ENCODE measurements at places on chromosomes 13 and 19.
A peak's percentile ranks its signal among the peaks of the same experiment; 100 is the strongest.

GRCh38 chr13:40137400-40137799 lies 481.9 kb downstream of the COG6 start:
- DNase-seq: peak; percentile 53

DNA sequence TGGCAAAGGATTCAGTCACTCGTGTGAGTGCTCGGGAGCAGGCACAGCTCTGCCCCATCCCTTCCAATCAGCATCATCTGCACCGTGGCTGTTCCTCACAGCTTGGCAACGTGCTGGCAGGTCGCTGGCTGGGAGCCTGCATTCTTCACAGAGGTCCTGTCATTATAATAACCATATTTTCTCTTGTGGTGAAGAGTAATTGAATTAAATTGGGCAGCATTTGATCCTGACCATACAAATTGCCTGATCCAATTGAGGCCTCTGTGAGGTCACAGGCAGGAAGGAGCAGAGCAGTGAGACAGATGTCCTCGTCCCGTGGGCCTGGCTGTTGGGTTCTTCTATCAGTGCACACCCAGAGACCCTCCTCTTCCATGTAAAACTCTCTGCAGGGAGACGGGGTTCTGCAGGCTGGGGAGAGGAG lies 407.8 kb downstream of the COG6 start:
- DNase-seq: no peak

DNA sequence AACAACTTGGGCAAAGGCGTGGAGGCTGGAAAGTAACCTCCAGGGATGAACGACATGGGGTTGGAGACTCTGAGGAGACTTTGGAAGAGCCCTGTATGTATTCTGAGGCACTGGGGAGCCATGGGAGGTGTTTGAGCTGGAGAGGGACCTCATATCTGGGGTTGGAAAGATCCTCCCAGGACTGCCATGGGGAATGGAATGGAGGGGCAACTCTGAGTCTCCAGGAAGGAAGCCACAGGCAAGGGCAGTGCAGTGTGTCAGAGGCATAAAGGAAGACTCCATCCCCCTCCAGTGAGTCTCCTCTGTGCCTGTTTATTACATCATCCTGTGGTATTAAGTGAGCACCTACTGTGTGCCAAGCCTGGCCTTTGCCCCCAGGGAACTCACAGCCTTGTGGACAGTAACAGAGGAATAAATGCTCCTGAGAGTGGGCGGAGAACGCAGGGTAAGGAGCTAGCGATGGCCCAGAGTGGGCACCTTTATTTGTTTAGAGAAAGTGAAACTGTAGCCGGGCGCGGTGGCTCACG lies 7.7 kb downstream of the PEAK3 start:
- DNase-seq: no peak

GRCh38 chr13:71325556-71325955 lies 541.4 kb downstream of the DACH1 start:
- DNase-seq: no peak

DNA sequence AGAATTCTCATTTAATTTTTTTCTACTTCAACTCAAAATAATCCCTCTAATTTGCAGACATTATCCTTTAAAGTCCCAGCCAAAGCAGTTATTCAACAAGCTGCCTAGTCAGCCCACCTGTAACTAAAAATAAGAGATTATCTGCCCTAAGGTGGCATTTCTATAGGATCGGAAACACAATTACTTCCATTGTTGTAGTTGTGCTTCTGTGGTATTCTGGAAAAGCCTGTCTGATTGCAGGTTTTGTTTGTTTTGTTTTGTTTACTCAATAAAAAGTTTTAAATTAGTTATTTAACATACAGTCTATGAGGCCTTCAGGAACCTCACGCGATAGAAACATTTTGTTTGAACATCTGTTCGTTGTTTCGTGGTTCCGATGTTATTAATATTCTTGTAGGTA lies 101.0 kb downstream of the ZIC5 start:
- no peak for DNase-seq

- no peak for DNase-seq
These were observed 887 bp downstream of the CDADC1 start for GRCh38 chr13:49248622-49249002.

DNA sequence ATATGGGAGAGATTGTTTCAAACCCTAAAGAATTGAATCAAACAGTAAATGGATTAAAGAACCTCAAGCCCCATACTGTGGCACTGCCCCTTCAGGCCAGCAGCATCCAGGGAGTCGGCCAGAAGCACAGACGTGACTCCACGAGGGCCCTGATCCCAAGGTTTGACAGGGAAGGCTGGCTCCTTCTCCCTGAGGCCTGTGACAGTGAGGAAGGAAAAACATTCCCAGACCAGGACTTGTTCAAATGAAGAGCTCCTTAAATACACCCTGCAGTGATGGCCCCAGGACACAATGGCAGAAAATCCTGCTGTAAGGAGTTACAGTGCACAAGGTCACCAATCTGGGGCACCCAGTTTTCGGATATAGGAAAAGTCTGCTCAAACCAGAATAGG lies 91.0 kb downstream of the COL4A1 start:
- DNase-seq: no peak

DNA sequence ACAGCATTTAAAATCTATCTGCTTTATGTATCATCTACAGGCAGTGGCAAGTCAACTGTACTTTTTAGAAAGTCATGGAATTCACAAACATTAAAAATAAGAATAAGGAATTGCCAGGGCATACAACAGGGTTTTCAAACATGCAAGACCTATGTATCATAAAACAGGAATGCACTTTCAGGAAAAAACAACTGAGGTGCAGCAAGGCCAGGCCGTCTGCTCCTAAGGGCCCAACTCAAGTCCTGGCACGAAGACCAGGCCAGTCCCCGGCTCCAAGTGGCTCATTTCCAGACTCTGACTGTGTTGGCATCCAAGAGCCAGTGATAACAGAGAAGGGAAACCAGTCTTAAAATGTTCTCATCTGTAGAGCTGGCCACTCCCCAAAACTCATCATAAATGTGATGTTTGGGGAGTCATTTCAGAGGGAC lies 7.1 kb downstream of the RFX2 start:
- DNase-seq: no peak

DNA sequence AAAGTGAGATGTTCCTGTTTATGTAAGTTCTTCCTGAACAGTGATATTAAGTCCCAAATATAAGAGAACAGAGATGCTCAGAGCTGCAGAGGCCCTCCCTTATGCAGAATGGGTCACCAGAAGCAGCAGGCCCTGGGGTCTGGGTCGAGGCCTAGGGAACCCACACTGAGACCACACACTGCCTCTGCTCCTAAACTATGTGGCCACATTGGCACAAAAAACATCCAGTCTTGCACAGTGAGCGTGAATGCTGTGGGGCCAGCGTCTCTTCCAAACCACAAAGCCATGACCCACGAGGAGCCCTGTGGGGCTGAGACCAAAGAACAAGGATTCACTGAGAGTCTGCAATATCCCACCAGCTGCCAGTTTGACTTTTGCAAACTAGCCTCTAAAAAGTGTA lies 23.6 kb downstream of the PROZ start:
- no peak for DNase-seq

- DNase-seq: no peak
These were observed 265.7 kb downstream of the ABCC4 start for GRCh38 chr13:95035311-95036109.

DNA sequence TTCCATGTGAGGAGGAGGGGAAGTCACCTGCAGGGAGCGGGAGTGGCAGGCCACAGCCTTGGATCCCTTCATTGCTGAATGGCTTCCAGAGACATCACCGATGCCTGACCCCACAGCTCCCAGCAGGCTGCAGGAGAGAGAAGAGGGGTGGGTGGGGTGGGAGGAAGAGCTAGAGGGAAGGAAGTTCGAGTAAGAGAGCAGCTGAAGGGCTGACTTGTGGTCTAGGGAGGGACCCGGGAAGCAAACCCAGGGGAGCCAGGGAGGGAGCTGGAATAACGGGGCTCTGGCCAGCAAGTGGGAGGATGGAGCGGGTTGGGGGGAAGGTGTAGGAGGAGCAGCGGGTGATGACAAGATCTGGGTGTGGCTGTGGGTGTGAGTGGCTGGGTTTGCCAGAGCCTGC lies 229.8 kb upstream of the MAB21L1 start:
- no peak for DNase-seq

DNA sequence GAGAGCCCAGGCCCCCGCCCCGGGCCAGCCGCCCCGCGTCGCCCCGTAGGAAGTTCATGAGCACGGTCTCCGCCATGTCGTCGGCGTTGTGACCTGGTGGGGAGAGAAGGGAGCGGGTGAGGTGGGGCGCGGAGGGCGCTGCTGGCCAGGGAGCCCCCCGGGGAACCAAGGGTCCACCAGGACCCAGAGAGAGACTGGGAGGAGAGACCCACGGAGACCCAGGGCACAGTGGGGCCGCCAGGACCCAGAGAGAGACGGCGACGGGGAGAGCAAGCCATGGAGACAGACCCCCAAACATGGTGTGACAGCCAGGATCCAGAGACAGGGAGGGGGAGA lies 9.2 kb downstream of the CTU1 start:
- DNase-seq: no peak

DNA sequence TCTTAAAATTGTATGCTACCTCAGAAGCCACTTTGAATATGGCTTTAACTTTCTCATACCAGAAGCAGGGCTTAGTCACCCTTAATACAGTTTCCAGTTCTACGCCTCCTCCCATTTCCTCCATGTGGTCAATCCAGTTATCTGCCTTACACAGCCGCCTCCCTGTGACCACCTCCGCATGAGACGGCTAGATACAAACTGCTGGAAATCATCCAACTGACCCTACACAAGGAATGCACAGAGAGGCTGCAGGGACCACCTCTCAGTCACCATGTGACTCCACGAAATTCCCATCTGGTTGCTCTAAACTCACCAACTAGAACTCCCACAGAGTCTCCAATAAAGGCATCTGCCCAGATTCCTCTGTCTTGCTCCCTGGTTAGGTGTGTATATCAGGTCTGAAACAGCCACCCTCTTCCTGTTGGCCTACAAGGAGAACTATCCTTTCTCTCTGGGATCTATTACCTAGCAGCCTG lies 6.8 kb downstream of the ZNF564 start:
- no peak for DNase-seq

GRCh38 chr19:17560205-17560595 lies 4.8 kb downstream of the COLGALT1 start:
- no peak for DNase-seq

DNA sequence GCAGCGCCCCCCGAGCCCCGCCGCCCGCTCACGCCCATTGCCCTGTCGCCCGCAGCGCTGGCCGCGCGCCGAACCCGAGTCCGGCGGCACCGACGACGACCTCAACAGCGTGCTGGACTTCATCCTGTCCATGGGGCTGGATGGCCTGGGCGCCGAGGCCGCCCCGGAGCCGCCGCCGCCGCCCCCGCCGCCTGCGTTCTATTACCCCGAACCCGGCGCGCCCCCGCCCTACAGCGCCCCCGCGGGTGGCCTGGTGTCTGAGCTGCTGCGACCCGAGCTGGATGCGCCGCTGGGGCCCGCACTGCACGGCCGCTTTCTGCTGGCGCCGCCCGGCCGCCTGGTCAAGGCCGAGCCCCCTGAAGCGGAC lies 518 bp downstream of the KLF2 start:
- DNase-seq: peak; percentile 52

GRCh38 chr19:55223291-55224037 lies 5.1 kb downstream of the TMEM86B start:
- DNase-seq: no peak
